ENCODE measurements at places on chromosomes 5 and 9. TPM values are rescaled to one million over a fixed set of nuclear protein-coding genes. Genes with fewer than 3 reads are reported as not detected.

Gene SV2C
- not detected for total RNA-seq

Gene KIF20A
- total RNA-seq: 82.9 TPM

Gene NXNL2
- total RNA-seq: 3.1 TPM

DNA sequence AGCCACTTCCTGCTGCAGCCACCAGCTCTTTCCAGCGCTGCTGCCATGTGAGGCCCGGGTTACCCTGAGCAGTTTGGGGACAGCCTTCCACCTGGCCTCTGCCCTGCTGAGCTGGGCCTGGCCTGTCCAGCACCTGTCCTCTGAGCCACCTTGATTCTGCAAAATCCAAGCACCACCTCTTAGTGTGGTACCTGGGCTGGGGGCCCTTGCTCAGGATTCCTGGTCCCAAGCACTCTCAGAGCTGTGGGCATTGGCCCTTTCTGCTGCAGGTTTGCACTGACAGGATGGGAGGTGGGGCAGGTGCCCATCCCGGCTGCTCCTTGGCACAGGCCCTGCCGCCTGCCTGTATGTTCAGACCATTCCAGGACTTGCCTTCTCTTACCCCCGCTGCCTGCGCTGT is 309.2 kb upstream of the IRX4 start:
- DNase-seq: no peak

GRCh38 chr5:151255621-151256286 is 2.8 kb downstream of the GM2A start:
- DNase-seq: no peak

DNA sequence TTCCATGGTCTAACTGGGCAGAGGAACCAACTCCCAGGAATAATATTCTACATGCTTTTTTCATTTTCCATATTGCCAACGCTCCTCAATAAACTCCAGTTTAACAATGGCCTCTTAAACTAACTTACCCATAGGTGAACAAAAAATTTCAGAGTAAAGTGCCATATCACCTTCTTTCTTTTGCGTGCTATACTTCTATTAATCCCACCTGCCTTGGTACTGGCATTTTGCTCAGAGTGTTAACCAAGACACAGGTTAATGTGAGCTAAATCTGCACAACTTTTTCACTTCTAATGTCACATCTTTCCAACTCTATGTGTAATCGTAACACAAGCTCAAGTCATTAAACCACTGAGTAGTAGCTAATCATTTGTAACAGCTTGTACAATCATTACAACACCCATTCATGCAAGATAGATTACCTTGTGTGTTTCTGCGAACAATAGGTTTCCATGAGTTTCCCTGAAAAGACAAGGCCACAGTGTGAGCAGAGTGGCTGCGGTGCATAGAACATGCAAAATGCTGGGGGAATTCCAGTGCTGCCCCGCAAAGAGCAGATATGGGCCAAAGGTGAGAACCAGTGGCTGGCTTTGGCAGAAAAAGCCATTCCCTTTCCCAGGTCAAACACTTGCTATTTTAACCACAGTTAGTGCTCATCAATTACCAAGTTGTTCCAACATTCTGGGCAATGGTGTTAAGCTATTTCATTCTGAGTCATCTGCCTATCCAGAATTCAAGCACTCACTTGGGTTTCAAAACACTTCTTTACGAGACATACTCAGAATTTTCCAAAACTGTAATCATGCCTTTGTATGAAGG is 42.8 kb downstream of the TIMD4 start:
- peak; percentile 98 for DNase-seq

Gene ACTBL2
- total RNA-seq: 2.2 TPM

Gene SLC36A2
- not detected for total RNA-seq

Gene NRARP
- 2.2 TPM for total RNA-seq

DNA sequence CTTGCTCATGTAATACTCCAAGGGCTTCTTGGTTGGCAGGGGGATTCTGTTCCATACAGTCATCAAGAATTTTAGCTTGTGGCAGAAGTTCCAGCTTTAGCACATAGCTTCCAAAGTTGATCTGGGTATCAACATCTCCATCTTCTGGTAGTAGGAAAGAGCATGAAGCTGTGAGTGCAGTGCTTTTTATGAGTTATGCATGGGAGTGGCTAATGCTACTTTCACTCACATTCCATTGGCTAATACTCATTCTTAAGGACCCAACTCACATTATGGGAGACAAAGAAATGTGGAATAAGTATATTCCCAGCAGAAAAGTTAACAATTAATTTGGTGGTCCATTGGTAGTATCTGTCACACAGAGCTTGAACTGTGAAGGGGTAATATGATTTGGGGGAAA is 194.2 kb upstream of the CHD1 start:
- DNase-seq: no peak

Gene CCNO
- 1.8 TPM for total RNA-seq

DNA sequence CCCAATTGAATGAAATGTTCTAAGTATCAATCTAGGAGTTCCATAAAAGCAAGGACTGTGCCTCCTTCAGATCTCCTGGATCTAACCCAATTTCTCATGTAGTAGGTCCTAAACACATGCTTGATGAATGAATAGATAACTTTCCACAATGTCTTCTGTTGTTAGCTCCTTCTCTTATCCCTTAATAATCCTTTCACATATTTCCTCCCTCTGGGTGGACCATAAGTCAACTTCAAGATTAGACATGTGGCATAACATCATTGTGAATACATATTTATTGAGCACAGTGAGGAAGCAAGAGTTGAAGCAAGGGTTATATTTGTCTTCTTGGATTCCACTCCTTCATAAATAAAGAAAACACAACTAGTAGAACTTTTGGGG is 108.6 kb upstream of the EGFLAM start:
- no peak for DNase-seq

GRCh38 chr5:24904981-24905517 is 260.3 kb upstream of the CDH10 start:
- no peak for DNase-seq

DNA sequence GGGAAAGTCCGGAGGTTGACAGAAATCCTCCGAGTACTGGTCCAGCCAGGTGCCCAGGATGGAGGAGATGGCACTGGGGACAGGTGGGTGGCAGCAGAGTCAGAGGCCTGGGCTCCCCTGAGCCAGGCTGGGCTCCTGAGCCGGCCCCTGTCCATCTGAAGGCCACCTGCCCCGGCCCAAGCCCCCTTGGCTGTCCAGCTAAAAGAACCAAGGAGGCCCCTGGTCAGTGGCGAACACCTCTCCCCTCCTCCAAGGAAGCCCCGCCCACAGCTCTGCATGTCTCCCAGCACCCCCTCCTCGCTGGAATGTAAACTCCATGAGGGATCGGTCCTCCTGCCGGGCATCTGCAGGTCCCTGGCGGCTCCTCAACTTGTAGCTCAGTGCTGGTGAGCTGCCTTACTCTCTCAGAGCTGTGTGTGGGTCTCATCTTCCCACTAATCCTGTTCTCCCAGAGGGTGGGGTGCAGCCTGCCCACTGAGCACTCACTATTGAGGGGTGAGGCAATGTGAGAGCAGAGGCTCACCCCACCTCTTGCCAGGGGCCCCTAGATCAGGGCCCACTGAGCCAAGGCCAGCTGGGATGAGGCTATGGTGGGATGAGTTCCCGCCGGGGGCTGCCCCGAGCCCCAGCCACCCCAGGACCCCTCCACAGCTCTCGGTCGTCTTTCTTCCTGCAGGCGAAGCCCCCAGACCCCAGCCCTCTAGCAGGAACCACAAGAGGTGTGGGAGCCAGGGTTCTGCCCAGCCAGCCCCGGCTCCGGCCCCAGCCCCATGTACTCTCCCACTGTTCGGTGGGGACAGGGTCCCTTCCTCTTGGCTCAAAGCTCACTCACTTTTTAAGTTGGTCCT is 12.0 kb downstream of the RALGDS start:
- no peak for DNase-seq

GRCh38 chr5:132055808-132056609 is 4.4 kb upstream of the IL3 start:
- DNase-seq: no peak

GRCh38 chr5:169300468-169301385 is at the start of gene SLIT3:
SLIT3 (minus strand) TSS chr5:169301139; CDS start chr5:169300709, 430 bp downstream.
- DNase-seq: peak; percentile 4

DNA sequence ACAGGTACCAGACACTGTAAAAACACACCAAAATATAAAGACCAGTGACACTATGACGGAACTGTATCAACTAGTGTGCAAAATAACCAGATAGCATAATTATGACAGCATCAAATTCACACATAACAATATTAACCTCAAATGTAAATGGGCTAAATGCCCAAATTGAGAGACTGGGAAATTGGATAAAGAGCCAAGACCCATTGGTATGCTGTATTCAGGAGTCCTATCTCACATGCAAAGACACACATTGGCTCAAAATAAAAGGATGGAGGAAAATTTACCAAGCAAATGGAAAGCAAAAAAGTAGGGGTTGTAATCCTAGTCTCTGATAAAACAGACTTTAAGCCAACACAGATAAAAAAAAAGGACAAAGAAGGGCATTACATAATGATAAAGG is 416.3 kb upstream of the ZNF608 start:
- DNase-seq: no peak

Gene RARS1
- total RNA-seq: 109 TPM

Gene NTRK2
- 0.46 TPM for total RNA-seq

DNA sequence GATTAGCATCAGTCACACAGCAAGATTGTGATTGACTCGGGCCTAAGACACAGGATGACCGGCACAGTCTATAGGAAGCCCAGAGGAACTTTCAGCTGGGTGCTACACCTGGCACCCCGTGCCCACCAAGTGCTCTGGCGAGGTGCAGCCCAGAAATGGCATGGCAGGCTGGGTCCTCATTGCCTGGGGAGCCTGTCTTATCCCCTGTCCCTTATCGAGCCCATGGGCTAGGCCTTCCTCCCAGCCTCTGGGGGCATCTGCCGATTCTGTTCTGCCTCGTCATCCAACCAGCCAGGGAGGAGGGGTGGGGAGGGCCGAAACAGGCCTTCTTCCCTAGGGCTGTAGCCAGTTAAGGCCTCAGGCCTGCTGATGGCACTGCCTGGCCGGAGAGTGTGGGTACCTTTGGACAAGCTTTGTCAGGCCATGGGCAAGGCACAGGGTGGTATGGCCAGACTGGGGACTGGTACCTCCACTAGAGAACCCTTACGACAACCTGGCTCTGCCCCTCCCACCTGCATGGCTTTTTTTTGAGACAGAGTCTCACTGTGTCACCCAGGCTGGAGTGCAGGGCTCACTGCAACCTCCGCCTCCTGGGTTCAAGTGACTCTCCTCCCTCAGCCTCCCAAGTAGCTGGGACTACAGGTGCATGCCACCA is 1.6 kb downstream of the GRK6 start:
- DNase-seq: no peak

GRCh38 chr9:13078164-13078563 is 201.3 kb downstream of the MPDZ start:
- no peak for DNase-seq
